ENCODE measurements at places on chromosomes 7 and 10.

DNA sequence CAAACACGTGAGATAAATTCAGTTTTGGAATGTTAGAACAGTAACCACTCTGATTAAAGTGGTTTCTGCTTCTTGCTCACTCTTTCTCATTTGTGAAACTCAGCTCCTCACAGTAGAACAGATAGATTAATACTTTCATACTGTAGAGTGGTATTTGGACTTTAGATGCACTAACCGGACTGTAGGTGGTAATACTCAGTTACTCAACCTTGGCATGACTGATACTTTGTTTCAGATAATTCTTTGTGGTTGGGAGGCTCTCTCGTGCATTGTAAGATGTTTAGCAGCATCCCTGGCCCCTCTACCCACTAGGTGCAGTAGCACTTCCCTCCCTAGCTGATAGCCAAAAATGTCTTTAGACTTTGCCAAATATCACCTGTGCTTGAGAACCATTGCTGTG is 37.6 kb downstream of the MCU start:
- DNase-seq: no peak

- DNase-seq: no peak
Measured at GRCh38 chr7:33887266-33887975, 17.9 kb upstream of the BMPER start.

GRCh38 chr7:92039900-92040299 is 94.4 kb downstream of the CYP51A1 start:
- DNase-seq: no peak

DNA sequence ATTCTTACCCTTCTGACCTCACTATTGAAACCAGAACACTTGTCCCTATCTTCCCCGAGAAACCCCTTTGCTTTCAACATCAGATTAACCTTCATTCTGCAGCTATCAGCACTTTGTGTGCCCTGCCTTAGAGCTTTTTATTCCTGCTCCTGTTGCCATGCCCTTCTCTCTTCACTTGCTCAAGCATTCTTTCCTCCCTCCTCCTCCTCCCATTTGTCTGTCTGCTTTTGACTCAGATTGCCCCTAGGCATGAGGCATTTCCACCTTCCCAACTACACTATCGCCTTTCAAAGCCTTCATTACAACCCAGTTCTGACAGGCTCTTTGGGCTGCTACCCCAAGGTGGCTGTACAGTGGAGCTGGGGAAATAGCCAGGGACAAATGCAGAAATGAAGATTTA is 143.3 kb downstream of the SLC25A13 start:
- no peak for DNase-seq

GRCh38 chr10:73997461-73997786 is 492 bp upstream of the VCL start:
- no peak for DNase-seq

GRCh38 chr7:67663644-67664043 is 667.0 kb downstream of the TYW1 start:
- no peak for DNase-seq

DNA sequence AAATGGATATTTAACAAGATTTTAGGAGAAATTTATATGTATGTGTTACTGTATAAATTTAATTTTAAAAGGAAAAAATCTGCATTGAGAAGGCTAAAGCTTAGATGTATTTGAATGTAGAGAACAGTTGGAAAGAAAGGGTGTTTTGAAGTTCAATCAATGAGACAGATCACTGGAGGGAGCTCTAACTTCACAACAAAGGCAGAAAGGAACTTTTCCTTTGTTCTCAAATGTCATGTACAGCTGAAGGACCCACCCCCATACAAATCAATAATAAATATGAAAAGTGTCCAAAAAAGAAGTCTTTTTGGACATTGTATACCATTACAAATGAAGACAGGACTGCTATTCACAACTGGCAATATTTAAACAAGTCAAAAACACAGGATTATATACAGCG is 403.4 kb downstream of the DNAJB9 start:
- no peak for DNase-seq

DNA sequence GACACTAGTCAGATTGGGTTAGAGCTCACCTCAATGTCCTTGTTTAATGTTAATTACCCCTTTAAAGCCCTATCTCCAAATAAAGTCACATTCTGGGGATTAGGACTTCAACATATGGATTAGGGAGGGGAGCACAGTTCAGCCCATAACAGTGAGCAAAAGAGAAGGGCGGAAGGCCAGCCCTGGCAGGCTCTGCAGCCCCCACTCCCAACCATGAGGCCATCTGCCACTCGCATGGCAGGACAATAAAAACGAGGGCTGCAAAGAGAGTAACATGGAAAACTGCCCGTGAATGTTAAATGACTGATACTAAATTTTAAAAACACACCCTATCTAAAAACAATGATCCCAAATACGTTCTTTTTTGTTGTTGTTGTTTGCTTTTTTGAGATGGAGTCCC is 38.7 kb downstream of the RGS10 start:
- no peak for DNase-seq

DNA sequence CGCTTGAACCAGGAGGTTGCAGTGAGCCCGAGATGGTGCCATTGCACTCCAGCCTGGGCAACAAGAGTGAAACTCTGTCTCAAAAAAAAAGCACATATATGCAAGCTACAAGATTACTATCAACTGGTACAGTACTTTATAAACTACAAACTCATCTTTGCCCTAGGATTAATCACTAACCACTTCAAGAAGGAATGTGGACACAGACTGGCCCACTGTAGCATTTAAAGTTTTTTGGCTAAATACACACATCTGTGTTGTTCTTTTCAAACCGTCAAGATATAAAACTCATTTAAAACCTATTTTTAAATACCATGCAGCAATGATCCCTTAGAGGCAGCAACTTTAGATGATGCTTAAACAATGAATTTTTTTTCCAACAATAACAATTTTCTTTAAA is 205.4 kb downstream of the IMMP2L start:
- DNase-seq: no peak

DNA sequence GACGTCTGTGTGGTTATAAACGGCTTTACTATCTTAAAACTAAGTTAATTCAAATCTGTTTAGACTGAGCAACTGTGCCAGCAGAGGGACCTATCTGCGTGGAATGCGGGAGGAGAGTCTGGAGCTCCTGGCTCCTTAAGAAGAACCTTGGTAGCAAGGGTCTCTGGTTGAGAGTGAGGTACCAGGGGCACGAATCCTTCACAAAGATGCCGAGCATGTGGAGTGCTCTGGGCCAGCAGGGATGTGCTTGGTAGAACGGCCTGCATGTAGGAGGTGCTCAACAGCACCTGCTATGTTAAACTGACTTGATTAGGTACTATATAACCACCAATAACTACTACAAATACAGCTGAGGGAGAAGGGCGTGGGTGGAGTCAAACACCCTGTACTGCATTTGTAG is 102.6 kb downstream of the VIPR2 start:
- no peak for DNase-seq

DNA sequence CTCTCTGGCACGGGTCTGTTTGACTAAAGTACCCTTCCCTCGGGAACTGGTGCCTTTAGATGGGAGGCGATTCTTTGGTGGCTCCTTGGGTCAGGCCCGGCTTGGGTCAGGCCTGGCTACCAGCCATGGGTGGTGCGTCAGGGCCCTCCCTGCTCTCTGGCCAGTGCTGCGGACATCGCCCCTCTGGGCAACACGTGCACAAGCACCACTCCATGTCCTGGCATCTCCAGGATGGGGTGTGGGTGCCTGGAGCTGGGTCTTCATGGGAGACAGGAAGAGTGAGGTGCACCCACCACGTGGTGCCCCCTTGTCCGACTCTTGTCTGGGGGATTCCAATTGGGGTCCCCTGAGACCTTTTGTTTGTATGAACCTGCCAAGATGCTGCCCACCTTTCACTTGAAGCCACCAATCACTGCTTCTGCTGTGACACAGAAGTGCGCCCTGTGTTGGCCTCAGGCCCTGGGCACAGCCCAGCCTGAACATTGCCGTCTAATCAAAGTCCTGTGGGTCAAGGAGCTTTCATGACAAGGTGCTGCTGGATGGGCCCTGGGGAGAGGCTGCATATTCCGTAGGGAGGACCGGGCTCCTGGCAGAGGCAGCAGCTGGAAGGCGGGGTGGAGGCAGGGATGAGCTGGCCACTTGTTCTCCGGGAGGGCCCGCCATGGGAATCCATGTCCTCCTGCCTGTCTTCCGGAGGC is 11.1 kb upstream of the PWWP2B start:
- no peak for DNase-seq

DNA sequence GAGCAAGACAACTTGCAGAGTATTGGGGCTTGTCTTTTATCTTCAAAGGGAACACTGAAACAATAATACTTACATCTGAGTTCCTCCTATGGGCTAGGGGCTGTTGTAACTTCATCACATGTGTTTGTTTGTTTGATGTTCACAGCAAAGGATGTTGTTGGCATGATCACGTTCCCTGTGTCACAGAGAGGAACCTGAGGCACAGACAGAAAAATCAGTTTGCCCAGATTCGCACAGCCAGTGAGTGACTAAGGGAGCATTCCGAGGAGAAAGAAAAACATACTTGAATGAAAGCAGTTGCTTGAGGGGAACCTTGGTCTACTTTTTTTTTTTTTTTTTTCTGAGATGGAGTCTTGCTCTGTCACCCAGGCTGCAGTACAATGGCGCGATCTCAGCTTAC is 87.2 kb upstream of the PFKP start:
- no peak for DNase-seq

- no peak for DNase-seq
Measured at GRCh38 chr7:46750321-46750865, 829.3 kb upstream of the IGFBP3 start.

DNA sequence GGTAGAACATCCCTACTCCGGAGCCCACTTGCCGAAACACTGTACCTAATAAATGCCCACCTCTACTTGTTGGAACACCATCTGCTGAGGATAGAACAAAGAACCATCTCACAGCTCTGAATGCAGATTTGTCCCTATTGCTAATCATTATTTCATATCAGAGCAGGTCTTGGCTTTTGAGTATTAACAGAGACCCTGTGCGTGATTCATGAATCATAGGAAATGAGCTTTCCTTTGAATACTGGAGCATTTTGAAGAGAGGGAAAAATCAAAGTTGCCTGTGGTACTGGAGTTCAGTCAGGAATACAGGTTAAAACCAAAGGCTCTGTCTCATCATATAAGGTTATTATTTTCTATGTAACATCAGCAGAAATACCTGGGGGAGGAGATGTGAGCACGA is 1132.3 kb downstream of the XPNPEP1 start:
- no peak for DNase-seq

DNA sequence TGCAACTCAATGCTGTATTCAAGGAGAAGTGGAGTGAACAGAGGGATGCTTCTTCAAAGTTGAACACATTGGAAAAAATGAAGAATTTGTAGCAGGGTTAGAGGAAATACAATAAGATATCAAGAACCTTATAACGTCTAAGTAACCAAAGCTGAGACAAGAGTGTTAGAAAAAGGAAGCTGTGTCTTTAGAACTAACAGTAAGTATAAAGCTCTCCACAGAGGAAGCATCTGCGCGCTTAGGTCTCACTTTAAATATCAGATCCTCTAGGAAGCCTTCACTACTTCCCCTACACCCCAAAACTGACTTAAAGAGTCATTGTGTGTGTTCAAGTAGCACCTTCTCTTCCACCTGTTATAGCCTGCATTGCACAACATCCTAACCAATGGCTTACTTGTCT is 43.0 kb downstream of the CH25H start:
- DNase-seq: no peak

DNA sequence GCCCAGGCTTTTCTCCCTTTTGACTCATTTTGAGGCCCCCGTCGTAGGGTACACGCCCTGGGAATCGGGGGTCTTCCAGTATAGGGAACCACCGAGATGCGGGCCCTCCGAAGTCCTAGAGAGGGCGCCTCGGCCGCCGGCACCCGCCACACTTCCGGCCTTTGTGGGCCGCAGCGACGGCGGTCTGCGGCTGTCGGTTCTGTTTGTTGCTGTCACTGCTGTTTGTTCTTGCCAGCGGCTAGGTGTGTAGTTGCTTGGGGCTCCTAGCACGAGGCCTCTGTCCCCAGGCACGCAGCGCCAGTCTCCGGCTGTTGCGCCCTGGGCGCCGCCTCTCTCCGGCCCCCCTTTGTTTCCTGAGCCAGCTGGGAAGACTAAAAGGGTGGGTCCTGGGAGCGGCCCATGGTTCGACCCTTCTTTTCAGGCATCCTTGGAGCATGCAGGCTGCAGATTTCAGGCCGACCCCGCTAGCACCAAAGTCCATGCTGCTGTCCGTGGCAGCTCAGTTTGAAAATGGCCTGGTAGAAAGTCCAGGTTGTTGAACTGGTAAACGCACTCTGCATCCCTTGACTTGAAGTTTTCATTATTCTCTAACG is 17.8 kb upstream of the ZKSCAN1 start:
- no peak for DNase-seq

DNA sequence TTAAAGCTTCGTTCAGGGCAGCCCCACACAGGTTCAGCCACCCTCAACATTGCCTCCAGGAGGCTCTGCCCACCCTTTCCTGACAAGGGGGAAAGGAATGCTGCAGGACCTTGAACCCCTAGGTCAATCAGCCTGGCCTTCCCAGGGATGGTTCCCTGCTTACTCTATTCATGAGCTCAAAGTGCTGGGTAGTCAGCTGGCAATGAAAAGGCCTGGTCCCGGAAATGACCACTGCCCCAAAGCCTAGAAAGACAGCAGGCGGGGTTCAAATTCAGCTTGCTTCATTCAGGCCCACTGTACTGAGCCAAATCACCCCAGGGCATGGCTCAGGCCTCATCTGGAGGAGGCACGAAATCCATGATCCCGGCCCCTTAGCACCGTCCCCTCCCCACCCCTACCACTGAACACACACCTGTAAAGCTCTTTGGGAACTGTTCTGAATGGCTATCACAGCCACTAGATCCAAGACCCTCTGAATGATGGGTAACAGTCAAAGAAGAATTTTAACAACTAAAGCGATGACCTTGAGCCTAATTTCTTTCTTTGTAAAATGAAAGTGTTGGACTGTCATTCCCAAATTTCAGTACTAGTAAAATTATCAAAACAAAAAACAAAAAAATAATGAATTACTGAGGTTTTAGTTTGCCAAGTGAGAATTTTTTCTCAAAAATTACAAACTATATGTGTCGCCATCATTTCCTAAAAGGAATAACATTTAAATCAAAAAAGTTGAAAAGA is 1.0 kb downstream of the URGCP start:
- DNase-seq: no peak
